Dorsolateral prefrontal cortex (tissue), 122 donors: ENCODE measurements at places on chromosomes 3 and 15. TPM values are rescaled to one million over a fixed set of nuclear protein-coding genes. Genes with fewer than 3 reads are reported as not detected.

The PLSCR5 gene
- total RNA-seq, result not detected

The PLSCR2 gene
- total RNA-seq, result not detected

The ZPLD1 gene
- not detected for total RNA-seq

The UCN2 gene
- not detected for total RNA-seq

The MYZAP gene
- 1.6 TPM for total RNA-seq

The TM6SF1 gene
- total RNA-seq, result 14.4 TPM

The GOLGA8N gene
- 29.0 TPM for total RNA-seq

The TGM4 gene
- not detected for total RNA-seq

The CCR3 gene
- total RNA-seq, result not detected

The PDE12 gene
- 24.3 TPM for total RNA-seq

The SNRPN gene
- 733 TPM for total RNA-seq

The UBL7 gene
- total RNA-seq, result 81.8 TPM

The CACNA2D3 gene
- 77.4 TPM for total RNA-seq

The ABHD14A gene
- total RNA-seq, result 70.3 TPM

The SNX33 gene
- total RNA-seq, result 9.3 TPM

The PAK6 gene
- total RNA-seq, result 30.3 TPM

The CILP gene
- 0.25 TPM for total RNA-seq

The NR2E3 gene
- total RNA-seq, result not detected

The HIGD2B gene
- not detected for total RNA-seq

The GHSR gene
- total RNA-seq, result not detected

The LRRC31 gene
- not detected for total RNA-seq

The PLA2G4D gene
- 0.13 TPM for total RNA-seq

The SV2B gene
- total RNA-seq, result 306 TPM

The MORC1 gene
- 0.25 TPM for total RNA-seq

The AQP9 gene
- total RNA-seq, result 6.1 TPM

The SLC51B gene
- total RNA-seq, result not detected

The NCKIPSD gene
- total RNA-seq, result 77.2 TPM

The ADAMTSL3 gene
- 21.4 TPM for total RNA-seq

The RHOV gene
- total RNA-seq, result 3.2 TPM

The C3orf49 gene
- not detected for total RNA-seq
